ENCODE measurements at places on chromosomes 16 and 17. TPM values are rescaled to one million over a fixed set of nuclear protein-coding genes. Genes with fewer than 3 reads are reported as not detected.

CDIP1 gene
- total RNA-seq: 45.0 TPM

- no peak for DNase-seq
These were observed 39.4 kb downstream of the WDR45B start for GRCh38 chr17:82608816-82609215.

DNA sequence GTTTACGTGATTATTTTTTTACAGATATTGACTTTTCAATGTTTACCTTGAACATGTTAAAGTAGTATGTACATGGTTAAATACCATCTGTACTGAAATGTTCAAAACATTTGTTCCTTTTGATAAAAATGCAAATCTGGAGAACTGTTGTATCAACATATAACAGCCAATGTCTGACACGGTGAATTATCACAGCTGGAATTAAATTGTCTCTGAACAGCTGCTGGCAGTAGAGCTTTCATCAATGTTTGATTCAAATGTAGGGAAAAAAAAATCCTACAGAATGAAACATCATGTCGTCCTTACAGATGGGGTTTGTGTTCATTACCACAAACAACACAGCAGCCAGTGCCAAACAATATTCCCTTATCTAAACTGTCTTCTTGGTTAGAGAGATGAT, 79.9 kb downstream of the TOX3 start:
- DNase-seq: no peak

DNA sequence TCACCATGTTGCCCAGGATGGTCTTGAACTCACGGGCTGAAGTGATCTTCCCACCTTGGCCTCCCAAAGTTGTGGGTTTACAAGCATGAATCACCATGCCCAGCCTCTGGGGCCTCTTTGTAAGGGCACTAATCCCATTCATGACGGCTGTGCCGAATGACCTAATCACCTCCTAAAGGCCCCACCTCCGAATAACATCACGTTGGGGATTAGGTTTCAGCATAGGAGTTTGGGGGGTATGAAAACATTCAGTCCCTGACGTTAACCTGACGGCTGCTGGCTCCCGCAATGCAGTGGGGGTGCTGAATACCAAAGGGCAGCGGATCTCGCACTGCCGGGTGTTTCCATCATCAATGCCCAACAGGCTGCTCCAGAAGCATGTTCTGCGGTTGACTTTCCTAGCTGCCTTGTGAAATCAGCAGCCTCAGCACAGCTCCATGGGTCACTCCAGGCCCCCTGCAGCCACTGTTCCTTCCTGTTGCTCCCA, 120.8 kb upstream of the SEC14L1 start:
- DNase-seq: no peak

Data from Caco-2 (cell line).